ENCODE measurements at places on chromosomes 2 and 18.

DNA sequence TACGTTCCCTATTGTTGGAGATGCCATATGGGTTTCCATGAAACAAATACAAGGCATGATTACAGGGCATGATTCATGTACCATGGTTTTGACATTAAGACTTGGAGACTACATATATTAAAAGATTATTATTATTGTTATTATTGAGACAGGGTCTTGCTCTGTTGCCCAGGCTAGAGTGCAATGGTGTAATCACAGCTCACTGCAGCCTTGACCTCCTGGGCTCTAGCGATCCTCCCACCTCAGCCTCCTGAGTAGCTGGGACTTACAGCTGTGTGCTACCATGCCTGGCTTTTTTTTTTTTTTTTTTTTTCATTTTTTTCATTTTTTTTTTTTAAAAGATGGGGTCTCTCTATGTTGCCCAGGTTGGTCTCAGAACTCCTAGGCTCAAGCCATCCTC, 69.1 kb downstream of the MYOM1 start:
- no peak for DNase-seq

GRCh38 chr2:146986161-146986560, 858.7 kb upstream of the ACVR2A start:
- DNase-seq, result no peak

DNA sequence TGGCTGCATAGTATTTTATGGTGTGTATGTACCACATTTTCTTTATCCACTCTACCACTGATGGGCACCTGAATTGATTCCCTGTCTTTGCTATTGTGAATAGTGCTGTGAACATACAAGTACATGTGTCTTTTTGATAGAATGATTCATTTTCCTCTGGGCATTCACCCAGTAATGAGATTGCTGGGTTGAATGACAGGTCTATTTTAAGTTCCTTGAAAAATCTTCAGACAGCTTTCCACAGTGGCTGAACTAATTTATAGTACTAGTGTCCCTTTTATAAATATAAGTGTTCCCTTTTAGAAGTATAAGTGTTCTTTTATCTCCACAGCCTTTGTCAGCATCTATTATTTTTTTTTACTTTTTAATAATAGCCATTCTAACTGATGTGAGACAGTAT, 303.9 kb upstream of the EPHA4 start:
- DNase-seq, result no peak

DNA sequence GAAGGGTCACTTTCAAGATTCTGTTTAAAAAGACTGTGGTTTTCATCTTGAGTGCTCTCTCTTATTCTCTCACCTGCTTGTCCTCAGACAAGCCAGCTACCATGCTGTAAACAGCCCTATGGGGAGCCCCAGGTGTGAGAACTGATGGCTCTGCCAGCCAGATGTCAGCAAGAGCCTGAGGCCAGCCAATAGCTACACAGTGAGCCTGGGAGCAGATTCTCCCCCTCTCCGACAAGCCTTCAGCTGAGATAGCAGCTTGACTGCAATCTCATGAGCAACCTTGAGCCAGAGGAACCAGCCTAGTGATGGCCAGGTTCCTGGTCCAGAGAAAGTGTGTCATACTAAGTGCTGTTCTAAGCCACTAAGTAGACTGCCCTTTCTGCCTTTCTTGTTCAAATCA, 272.1 kb downstream of the NAPG start:
- DNase-seq, result no peak

GRCh38 chr2:130890941-130891669, 54.4 kb downstream of the ARHGEF4 start:
- DNase-seq, result no peak

DNA sequence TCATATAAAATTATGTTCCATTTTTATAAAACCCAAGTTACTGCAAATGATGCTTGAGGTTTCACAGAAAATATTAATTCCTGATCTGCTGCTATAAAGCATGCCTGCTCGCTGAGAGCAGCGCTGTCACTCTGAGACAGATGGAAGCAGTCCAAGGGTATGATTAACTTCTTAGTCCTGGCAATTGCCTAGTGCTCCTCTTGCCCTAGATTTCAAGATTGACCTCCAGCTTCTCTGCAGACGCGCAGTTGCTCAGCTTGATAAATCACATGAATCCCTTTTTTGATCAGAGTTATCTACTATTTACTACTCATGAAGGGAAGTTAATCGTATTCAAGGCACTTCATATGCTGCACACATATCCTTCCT, 154.6 kb upstream of the REV1 start:
- DNase-seq, result no peak

- no peak for DNase-seq
Observed at GRCh38 chr2:69102041-69102593, 89.1 kb downstream of the ANTXR1 start.

GRCh38 chr2:25041307-25041927, 459 bp upstream of the EFR3B start:
- DNase-seq, result peak; percentile 26

DNA sequence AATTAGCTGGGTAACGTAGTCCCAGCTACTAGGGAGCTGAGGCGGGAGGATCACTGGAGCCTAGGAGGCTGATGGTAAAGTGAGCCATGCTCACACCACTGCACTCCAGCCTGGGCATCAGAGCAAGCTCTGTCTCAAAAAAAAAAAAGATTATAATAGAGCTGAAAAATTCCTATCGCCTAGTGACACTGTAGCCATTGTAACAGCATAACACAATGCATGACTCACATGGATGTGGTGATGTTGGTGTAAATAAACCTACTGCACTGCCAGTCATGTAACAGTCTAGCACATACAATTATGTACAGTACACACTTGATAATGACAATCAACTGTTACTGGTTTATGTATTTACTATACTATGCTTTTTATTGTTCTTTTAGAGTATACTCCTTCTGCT, 39.6 kb downstream of the MGAT4A start:
- DNase-seq, result no peak

GRCh38 chr2:205827809-205828365, 145.6 kb downstream of the NRP2 start:
- DNase-seq, result no peak

GRCh38 chr2:219627103-219628100, at the start of gene SLC4A3:
TSS of gene SLC4A3 (plus strand) at chr2:219627630. CDS start at chr2:219627993, 363 bp downstream.
- no peak for DNase-seq

DNA sequence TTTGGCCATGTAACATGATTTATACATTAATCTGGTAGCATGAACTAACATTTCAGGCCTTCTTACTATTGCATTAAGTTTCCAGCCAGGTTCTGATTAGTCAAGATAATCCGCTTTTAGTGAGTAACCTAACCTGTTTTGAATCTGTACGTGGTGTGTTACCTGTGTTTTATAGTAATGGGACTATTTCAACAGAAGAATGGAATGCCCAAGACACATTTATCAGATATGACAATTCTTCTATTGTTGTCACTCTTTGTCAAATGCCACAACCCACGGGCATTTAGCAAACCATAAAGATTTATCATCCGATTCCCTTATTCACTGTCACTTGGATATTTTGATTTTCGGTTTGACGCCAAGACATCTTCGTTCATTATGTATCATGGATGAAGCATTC, 117.9 kb downstream of the ETAA1 start:
- DNase-seq, result no peak

DNA sequence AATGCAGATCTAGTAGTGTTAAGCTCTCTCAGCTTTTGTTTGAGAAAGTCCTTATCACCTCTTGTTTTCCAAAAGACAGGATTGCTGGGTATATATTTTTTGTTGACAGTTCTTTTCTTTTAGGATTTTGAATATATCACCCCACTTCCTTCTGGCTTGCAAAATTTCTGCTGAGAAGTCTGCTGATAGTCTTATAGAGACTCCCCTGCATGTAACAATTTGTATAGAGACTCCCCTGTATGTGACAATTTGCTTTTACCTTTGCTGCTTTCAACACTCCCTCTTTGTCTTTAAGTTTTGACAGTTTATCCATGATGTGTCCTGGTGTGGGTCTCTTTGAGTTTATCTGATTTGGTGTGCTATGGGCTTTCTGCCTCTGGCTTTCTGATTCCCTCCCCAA, 115.0 kb upstream of the CCDC85A start:
- no peak for DNase-seq

DNA sequence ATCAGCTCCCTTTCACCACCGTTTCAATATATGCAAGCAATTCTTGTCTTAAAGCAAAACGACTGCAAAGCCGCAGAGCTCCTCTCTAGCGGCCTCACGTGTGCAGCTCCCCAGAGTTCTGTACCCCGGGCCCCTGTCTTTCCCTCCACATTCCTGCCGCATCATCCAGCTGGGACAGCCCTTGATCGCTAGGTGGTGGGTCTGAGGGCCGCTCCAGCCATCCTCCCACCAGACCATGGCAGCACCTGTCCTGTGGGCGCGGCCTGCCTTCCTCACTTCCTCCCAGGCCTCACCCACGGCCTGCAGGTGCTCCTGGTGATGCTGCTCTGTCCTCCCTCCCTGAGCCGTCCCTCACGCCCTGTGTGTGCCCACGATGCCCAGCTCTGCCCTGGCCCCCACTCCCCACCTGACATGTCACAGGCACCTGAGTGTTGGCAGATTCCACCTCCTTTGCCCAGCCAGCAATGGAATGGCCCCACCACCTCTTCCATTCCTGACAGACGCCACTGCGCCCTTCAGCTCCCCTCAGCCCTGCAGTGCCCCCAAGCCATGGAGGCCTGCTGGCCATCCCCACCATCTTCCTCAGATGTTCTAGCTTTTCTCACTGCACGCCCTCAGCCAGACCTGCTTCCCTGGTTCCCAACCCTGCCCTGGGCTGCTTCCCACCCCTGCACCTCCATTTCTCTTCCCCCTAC, 15.3 kb upstream of the ALLC start:
- no peak for DNase-seq

DNA sequence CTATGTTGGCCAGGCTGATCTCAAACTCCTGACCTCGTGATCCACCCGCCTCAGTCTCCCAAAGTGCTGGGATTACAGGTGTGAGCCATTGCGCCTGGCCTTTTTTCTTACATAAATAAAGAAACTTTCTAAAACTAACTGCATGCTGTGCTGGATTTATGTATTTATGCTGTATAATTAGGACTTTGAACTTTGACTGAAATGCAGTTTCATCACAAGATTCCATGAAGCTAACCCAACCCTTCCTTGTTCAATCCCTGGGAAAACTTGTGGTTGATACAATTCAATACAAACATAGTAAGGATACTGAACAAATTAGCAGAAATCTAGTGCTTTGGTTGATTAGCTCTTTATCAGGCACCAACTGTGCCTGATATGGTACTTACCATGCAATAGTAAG, 20.9 kb upstream of the SLC35F5 start:
- DNase-seq, result no peak

DNA sequence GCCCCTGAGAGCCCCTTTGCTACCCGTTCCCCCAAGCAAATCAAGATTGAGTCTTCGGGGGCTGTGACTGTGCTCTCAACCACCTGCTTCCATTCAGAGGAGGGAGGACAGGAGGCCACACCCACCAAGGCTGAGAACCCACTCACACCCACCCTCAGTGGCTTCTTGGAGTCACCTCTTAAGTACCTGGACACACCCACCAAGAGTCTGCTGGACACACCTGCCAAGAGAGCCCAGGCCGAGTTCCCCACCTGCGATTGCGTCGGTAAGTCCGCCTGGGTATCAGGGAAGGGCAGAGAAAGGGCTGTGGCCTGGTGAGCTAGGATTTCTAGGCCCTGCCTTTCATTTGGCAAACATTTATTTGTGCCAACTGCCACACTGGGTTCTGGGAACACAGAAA, 63.4 kb downstream of the TET3 start:
- no peak for DNase-seq

- DNase-seq, result no peak
Observed at GRCh38 chr18:31626409-31626808, 34.7 kb downstream of the TTR start.

DNA sequence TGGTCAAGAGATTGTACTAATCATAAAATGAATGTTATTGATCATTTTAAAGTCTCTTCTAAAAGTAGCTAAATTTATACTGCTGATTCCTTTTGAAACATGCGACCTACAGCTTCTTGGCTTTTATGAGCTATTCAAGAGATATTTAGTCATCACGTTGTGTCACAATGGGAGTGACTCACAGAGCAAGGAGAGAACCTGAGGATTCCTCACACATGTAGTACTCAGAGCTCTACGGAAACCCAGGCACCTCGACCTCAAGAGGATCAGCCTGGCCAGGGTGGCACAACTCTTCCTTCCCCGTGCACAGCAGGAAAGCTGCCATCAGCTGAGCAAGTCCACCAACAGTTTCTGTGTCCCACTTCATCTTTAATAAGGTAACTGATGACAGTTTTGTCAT, at the start of gene DHRS9:
Gene DHRS9 (plus strand): TSS at position 223 of the 400 bp plus-strand sequence. CDS start 12,019 bp downstream, outside the sequence.
- no peak for DNase-seq
